Substantia nigra (tissue), 51 donors: ENCODE measurements at places on chromosomes 3 and 15.

DNA sequence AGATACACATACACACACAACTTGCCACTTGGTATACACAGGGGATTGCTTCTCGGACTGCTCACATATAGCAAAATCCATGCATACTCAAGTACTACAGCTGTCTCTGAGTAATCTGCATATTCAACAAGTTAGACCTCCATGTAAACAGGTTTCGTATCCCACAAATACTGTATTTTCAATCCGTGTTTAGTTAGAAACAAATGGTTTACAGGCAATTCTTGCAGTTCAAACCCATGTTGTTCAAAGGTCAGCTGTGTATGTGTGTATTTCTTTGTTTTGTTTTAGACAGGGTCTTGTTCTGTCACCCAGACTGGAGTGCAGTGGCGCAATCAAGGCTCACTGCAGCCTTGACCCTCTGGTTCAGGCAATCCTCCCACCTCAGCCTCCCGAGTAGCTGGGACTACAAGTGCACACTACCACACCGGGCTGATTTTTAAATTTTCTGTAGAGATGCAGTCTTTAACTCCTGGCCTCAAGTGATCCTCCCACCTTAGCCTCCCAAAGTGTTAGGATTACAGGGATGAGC is 248.8 kb downstream of the PCCB start:
- no peak for DNase-seq

DNA sequence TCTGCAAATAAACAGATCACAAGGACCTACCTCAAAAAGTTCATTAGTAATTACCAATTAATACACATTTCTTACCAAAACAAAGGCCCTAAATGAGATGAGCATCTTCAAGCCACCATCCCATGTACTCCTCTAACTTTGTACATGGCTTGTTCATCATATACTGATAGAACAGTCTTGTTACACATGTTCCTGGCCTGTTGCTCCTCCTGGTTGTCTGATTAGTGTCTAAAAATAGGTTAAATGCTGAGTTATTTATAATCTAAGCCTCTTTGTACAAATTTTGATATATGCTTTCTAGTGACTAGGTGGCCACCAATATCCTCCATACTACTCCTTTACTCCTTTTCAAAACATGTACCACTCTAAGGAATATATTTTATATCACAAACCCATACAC is 25.0 kb downstream of the TBC1D5 start:
- no peak for DNase-seq

DNA sequence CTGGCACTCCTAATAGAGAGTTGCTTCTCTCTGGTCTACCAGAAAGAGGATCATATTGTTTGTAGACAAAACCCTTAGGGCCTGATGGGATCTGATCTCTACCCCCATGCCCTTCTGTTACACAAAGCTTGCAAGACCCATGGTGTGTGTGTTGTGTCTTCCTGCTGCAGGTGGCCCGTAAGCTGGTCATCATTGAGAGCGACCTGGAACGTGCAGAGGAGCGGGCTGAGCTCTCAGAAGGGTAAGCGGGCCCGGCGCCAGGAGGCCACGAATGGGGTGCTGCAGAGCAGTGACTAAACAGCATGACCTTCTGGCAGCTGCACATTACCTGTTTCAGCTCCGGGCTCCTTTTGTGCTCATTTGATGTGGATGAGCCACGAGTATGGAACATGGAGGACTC is 18.2 kb downstream of the TPM1 start:
- DNase-seq, result no peak

- no peak for DNase-seq
Measured at GRCh38 chr15:94370936-94371285, 139.6 kb downstream of the MCTP2 start.

DNA sequence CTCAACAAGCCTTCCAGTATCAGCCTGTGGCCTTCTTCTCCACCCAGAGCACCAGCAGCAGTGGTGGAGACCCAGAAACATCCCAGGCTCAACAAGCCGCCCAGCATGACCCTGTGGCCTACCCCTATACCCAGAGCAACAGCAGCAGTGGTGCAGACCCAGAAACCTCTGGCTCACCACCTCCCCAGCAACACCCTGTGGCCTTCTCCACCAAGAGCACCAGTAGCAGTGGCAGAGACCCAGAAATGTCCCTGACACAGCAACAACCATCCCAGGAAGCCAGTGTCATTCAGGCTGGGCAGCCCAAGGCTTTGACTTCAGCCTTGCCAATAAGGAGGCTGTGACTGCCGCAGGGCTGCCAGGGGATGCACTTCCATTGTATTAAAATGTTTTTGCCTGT is 16.3 kb upstream of the EMC3 start:
- no peak for DNase-seq

DNA sequence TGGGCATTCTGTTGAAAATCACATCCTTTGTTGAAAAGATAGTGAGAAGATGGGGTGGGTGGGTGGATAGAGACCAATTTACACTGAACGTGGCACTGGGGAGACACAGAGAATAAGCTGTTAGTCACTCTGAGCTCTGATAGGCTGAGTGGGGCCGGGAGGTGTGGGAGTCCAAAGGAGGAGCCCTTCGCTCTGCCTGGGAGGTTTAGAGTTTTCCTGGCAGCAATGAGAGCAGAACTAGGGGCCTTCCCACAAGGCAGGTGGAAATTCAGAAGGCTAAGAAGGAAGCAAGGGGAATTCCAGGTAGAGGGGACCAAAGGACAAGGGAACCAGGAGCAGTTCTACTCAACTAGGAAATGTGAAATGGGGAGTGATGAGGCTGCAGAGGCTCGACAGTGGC is 272.7 kb downstream of the RPLP1 start:
- DNase-seq, result no peak

DNA sequence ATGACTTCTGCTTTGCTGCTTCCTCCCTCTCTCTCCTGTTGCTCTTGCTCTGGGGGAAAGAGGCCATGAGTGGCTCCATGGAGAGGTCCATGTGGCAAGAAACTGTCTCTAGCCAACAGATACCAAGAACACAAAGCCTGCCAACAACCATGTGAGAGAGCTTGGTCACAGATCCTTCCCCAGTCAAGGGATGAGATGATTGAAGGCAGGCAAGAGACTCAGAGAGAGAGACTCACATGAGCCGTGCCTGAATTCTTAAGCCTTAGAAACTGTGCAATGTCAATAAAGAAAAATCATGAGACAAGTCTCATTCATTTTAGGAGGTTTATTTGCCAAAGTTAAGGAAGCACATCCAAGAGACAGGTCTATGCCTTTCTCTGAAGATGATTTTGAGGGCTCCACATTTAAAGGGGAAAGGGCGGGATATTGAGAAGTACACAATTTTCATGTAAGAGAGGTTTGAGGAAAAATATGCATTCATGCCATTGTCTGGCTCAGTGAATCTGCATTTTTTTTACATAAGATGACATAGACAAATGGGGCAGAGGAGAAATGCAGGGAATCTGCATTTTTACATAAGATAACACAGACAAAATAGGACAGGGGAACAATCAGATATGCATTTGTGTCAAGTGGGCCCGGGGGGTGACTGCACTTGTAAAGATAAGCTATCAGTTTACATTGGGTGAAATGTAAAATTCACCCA is 59.5 kb upstream of the SUCLG2 start:
- no peak for DNase-seq

GRCh38 chr15:93477188-93477587 is 388.2 kb upstream of the RGMA start:
- DNase-seq, result no peak

- DNase-seq, result no peak
Measured at GRCh38 chr3:118688396-118688884, 346.2 kb downstream of the IGSF11 start.

GRCh38 chr3:32961189-32961715 is 9.8 kb downstream of the CCR4 start:
- no peak for DNase-seq

GRCh38 chr3:53525765-53526703 is 31.6 kb downstream of the CACNA1D start:
- DNase-seq, result no peak

DNA sequence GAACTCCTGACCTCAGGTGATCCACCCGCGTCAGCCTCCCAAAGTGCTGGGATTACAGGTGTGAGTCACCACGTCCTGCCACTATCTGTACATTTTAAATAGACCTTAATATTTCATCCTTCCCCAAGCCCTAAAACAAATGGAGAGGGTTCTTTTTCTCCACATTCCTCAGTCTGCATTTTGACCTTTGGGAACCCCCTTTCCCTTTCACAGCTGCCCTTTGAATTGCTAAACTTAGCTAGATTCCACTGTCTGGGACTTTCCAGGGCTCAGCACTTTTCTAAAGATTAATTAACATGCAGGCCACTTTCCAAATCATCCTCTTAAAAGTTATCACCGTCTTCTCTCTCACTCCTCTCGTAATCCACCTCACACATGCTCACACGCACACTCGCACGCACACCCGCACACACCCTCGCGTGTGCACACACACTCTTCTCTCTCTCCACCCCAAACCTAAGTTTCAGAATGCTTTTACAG is 124.2 kb downstream of the TMCO5A start:
- no peak for DNase-seq

DNA sequence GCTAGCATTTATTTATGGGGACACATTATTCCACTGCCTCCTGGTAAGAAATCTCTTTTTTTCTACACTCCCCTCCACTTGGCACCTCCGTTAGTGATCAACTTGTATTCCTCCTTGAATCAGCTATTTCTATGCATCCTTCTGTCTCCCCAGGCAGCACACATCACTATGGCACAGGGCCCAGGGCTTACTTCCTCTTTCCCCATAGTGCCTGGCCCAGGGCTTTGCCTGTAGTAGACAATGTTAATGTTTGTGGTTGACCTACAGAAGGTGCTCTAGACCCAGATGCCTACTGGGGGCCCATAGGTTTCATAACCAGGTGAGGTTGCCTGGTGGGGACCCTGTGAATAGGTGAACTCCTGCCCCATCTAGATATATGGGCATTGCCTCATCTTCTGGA is 44.9 kb downstream of the EPHB1 start:
- DNase-seq, result no peak

GRCh38 chr3:72692990-72693389 is 155.3 kb downstream of the SHQ1 start:
- no peak for DNase-seq
